ENCODE measurements at places on chromosomes 2 and 18.

DNA sequence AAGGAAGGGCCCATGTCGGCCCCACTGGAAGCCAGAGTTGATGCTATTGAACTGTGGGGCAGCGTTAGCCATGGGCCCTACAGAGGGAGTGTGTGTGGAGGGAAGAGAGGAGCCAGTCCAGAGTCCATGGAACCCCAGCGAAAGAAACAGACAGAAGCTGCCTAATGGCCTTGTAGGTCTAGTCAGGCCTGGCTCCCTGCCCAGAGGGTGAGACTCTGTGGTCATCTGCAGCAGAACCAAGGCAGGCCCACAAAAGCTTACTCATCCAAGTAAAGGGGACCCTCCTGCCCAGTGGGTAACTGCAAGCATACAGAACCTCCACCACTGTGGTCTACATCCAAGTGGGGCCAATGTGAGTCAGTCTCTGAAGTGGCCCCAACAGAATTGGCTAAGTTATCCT lies 439.8 kb downstream of the TGIF1 start:
- DNase-seq = no peak

GRCh38 chr2:99201959-99202678 lies 21.1 kb downstream of the MRPL30 start:
- no peak for DNase-seq

DNA sequence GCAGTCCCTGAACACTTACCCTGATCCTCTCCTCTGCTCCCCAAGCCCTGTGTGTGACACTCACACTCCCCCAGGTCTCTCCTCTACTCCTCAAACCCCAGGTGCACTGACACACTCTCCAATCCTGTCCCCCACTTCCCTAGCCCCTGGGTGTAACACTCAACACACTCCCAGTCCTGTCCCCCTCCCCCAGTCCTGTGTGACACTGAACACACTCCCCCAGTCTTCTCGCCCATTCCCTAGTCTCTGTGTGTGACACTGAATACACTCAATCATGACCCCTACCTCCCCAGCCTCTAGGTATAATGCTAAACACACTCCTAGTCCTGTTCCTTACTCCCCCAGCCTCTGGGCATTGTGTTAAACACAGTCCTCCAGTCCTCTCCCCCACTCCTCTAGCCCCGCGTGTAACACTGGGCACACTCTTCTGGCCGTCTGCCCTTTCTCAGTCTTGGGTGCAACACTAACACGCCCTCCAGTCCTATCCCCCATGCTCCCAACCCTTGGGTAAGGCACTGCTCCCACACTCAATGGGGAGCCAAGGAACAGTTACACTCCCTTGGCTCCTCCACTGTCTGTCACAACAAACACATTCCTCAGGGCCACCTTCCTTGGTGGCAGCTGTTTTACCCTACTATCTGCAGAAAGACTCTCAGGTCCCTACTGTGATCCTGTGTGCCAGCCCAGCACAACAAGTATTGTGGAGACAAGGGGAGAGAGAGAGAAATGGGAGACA lies 82.5 kb upstream of the PKDCC start:
- DNase-seq = no peak

- peak; percentile 56 for DNase-seq
Measured at GRCh38 chr18:5895299-5895875, at the start of gene TMEM200C. TMEM200C (minus strand) TSS chr18:5895522; CDS start chr18:5892063, 3,459 bp downstream.

- no peak for DNase-seq
Measured at GRCh38 chr2:65724752-65725151, 292.4 kb upstream of the SPRED2 start.

Measured in NCI-H2171 (cell line).